Common myeloid progenitor, CD34-positive (primary cell): ENCODE measurements at places on chromosomes 11 and 22.

DNA sequence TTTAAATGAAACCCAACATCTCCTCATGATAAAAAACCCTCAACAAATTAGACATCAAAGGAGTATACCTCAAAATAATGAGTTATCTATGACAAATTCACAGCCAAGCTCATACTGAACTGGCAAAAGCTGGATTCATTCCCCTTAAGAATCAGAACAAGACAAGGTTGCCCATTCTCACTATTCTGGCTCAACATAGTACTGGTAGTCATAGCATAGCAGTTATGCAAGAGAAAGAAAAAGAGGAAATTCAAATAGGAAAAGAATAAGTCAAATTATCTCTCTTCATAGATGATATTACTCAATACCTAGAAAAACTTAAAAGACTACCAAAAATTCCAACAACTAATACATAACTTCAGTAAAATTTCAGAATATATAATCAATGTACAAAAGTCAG lies 29.4 kb upstream of the XKR3 start:
- DNase-seq, result peak; percentile 25

DNA sequence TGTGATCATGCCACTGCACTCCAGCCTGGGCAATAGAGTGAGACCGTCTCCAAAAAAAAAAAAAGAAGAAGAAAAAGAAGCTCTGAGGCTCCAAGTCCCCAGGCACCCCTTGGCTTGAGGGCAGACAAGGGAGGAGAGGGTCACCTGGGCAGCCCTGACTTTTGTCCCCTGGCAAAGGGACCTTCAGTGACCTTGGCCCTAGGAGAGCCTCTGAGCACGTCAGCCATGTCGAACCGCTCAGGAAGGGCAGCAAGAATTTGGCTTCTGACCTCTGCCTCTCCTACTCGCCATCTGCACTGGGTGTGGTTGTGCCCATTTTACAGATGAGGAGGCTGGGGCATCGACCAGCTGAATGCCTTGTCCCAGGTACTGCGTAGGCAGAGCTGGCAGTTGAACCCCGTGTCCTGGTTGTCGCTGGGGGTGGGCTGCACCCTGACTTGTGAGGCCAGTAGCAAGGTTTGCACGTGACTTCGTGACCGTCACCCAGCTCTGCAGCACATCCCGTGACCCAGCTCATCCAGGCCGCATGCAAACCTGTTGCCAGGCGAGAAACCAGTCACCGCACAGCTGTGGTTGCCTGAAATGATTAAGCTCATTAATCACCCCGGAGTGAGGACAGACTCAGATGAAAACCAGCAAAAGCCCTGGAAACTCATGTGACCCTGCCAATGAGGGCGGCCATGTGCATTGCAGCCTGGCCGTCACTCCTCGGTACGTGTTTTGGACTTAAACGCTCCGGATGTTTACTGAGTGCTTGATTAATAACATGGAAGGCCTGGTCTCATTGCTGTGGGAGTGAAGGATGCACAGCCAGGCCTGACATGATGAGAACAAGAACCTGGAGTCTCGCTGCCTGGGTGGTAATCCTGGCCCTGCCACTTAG lies 47.7 kb upstream of the PPP6R3 start:
- DNase-seq, result peak; percentile 49

DNA sequence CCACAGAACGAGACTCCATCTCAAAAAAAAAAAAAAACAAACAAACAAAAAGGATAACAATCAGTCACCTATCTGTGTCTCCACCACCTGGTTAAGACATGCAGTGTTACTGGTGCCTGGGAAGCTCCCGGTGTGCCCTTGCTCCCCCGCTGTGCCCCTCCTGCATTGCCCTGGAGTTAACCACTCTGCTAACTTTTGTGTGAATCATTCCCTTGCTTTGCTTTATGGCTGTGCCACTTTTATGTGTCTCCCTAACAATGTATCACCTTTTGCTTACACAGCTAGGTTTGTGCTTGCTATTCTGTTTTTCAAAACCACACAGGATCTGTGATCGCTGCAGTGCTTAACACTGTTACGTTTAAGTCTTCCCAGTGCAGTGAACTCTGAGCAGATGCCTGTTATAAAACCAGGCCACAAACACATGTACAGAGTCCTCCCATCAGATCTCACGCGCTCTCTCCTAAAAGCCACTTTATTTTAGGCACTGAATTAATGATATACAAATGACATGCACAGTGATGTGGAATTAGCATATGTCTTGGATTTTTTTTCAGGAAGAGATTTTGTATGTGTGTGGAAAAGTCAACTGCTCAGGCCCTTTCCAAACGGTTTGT lies 69.9 kb downstream of the BUD13 start:
- DNase-seq, result no peak

GRCh38 chr11:81494431-81494830 lies 1239.2 kb downstream of the FAM181B start:
- no peak for DNase-seq

GRCh38 chr22:44206330-44206645 lies 25.6 kb downstream of the PARVG start:
- DNase-seq, result no peak

DNA sequence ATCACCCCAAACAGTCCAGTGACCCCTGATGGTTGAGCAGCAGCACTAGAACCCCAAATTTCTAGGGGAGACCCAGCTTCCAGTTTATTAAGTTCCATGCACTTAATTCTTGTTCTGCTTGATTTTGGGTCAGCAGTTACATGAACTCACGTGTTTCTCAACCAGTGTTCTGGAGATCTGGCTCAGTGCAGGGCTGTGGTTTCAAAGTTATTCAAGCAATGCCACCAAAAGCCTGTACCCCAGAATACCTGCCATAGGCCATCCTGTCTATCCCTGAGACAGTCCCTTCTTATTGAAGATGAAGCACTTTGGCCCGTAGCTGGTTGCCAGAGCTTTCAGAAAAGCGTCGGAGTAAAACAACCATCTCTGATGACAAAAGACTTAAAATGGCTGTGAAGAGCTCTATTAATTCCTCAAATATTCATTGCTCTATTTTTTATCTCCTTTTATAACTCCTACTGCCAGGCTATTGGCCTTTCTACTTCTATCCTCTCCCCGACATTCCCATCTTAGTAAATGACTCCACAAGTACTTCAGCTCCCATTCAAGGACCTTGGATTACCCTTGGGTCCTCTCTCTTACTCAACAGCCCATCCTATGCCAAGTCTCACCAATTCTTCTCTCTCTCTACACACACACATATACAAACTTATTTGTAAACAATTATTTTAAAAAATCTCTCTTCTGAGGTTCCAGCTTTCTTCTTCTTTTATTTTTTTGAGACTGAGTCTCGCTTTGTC lies 18.0 kb upstream of the VPREB1 start:
- DNase-seq, result no peak

DNA sequence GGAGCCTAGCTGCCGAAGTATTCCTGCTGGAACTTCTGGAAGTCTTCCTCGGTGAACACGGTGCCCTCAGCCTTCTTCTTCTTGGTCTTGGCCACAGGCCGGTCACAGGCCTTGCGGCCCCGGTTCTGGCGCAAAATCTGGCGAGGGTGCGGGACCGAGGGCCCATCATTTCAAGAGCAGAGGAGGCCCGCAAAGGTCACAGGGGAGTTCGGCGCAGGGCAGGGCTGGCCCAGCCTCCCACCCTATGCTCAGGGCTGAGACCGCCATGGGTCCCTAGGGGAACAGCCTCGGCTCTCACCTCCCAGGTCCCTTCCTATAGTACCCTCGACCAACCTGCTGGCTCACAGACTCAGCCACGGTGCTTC lies 3.1 kb downstream of the RPS19BP1 start:
- DNase-seq, result no peak

DNA sequence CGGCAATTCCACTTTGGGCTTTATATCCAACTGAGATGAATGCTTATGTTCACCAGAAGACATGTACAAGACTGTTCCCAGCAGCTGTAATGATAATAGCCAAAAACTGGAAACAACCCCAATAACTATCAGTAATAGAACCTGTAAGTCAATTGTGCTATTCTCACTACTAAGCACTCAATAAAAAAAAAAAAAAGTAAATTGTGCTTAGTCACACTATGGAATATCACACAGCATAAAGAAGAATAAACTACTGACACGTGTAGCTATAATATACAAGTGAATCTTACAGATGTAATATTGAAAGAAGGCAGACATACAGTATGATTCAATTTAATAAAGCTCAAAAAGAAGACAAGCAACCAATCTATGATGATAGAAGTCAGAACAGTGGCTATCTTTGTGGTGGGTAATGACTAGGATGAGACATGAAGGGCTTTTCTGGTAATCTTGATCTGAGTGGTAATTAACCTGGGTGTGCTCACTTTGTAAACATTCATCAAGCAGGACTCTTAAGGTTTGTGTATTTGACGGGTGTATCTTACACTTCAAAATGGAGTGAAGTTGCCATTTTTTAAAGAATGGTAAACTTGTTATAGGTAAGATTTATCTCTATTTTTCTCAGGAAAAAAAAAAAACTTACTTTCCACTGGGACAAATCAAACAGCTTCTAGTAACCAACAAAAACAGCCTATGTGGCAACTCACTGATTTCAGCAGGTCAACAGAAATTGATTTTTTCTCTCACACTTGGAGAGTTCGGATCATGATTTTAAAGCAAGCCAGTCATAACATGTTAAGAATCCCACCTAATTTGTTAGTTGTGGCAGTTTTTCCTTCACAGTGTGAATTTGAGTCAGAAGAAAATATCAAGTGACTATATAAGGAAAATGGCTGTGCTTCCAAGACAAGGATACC lies 84.2 kb downstream of the CCDC83 start:
- no peak for DNase-seq

DNA sequence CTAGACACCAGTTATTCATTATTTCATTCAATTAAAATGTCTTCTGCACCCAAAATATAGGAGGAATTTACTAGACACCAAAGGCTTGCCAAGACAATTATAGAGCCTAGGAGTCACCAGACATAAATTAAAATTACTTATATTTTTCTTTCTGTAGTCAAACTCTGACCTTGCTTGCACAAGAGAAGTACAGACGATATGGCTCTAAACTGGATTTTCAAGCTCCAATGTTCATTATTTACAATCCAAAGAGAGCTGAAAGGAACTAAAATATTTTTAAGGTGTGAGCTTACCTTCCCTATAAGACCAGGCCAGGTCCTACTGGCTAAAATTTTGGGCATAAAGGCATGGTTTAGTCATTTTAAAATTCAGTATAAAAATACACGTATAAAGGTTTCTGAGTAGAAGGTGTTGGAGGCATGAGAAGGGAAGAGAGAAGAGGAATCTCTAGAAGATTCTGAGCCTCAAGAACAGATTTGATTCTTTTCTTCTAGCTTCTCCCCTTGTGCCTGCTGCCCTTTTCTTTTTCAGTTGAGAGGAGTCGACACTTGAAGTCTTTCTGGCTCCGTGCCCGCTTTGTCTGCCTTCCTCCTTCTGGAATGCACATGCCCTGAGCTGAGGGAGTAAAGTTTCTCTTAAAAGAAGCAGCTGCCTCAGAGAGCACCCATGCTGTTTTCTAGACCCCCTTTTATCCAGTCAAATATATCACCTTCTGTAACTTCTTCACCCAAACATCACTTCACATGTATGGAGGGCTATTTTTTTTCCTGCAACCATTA lies 13.5 kb downstream of the C11orf97 start:
- peak; percentile 67 for DNase-seq

DNA sequence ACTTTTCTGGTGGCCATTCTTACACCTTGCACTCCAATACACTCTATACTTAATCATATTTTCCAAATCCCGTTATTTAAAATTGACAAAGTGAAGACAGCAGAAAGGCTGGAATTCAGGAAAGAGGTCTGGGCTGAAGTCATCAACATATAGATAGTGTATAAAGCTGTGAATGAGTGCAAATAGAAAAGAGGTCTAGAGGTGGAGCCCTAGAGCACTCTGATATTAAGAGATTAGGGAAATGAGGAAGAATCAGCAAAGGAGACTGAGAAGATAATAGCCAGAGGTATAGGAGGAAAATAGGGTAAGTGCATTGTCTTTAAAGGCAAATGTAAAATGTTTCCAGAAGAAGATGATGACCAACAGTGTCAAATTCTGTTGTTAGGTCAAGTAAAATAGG lies 7.9 kb downstream of the CTR9 start:
- DNase-seq, result peak; percentile 51

DNA sequence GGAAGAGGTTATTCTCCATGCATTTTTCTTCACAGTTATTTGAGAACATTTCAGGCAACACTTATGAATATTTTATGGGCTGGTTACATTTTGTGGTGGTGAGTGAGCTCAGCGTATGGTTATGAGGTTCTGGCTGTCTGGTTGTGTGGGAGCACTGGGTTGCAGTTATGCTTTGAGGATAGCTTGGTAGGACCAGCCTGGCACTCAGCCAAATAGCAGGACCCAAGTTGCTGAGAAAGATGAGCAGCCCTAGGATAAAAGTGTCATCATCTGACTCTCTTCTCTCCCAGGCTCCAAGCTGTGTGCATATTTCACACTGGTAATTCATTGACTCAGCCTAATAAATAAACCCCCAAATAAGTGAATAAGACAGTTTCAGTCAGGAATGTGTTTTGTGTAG lies 8.1 kb upstream of the SRSF8 start:
- no peak for DNase-seq

DNA sequence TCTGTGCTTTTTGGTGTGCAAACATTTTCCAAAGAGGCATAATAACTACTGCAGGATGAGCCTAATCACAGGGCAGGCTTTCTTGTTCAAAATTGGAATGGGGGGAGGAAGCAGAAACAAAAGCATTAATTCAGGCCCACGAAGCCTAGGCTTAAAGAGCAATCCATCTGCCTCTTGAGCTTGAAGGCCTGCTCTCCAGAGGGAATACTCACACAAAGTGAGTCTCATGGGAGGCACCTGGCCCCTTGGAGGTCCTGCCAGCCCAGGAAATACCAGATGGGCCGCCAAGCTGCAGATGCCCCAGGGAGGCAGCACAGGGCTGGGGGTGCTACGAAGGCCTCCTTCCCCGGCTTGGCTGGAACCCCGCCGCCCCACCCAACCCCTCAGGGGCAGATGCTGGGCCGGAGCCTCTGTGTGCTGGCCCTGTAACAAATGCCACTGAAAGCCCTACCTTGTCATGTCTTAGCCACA lies 39.3 kb upstream of the COMT start:
- DNase-seq, result no peak

- peak; percentile 80 for DNase-seq
Measured at GRCh38 chr11:35615921-35616900, 2.0 kb upstream of the FJX1 start.

DNA sequence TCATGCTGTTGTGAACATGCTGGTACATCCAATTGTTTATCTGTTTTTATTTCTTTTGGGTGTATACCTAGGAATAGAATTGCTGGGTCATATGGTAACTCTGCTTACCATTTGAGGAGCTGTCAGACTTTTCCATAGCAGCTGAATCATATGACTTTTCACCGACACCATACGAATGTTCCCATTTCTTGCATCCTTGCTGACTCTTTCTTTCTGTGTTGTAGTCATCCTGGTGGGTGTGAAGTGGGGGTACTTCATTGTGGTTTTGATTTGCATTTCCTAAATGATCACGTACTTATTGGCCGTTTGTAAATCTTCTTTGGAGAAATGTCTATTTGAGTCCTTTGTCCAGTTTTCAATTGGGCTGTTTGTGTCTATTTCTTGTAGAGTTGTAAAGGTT lies 26.5 kb downstream of the ATXN10 start:
- DNase-seq, result no peak

- no peak for DNase-seq
Measured at GRCh38 chr22:26667140-26667539, 9.8 kb downstream of the MIAT start.

- DNase-seq, result no peak
Measured at GRCh38 chr22:42623756-42624441, 9.2 kb upstream of the POLDIP3 start.

GRCh38 chr22:35335468-35335867 lies 35.8 kb downstream of the TOM1 start:
- DNase-seq, result no peak
